ENCODE measurements at places on chromosomes 11 and 22.

- no peaks in the 10 kb centered on the region for H3K4me1 ChIP-seq
- no peak for DNase-seq
- peaks cover 2% of the 10 kb centered on the region for H3K27me3 ChIP-seq
- H3K27ac ChIP-seq = no peak overlapping the region
- H3K36me3 ChIP-seq = no peaks in the 10 kb centered on the region
Observed at GRCh38 chr11:17658211-17658610, 61.2 kb upstream of the MYOD1 start.

DNA sequence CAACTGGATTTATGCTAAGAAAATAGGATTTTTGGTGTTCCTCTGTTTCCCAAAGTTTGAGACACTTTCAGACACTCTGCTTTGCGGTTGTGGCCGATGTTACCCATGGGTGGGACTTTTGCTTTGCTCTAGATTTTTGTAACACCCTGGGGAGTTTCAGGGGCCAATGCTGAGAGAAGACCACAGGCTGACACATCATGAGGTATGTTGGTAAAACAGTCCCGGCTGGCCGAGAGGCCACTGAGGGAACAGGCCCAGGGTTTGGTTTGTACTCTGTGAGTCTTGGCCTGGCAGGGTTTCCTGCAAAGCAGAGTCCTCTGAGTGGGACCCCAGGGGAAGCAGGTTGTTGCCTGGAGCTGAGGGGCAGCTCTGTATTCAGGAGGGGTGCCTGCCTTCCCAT, 78.5 kb upstream of the PITPNB start:
- no peak overlapping the region for H3K4me3 ChIP-seq
- no peaks in the 10 kb centered on the region for H3K36me3 ChIP-seq
- no peak overlapping the region for H3K27ac ChIP-seq
- DNase-seq = no peak

DNA sequence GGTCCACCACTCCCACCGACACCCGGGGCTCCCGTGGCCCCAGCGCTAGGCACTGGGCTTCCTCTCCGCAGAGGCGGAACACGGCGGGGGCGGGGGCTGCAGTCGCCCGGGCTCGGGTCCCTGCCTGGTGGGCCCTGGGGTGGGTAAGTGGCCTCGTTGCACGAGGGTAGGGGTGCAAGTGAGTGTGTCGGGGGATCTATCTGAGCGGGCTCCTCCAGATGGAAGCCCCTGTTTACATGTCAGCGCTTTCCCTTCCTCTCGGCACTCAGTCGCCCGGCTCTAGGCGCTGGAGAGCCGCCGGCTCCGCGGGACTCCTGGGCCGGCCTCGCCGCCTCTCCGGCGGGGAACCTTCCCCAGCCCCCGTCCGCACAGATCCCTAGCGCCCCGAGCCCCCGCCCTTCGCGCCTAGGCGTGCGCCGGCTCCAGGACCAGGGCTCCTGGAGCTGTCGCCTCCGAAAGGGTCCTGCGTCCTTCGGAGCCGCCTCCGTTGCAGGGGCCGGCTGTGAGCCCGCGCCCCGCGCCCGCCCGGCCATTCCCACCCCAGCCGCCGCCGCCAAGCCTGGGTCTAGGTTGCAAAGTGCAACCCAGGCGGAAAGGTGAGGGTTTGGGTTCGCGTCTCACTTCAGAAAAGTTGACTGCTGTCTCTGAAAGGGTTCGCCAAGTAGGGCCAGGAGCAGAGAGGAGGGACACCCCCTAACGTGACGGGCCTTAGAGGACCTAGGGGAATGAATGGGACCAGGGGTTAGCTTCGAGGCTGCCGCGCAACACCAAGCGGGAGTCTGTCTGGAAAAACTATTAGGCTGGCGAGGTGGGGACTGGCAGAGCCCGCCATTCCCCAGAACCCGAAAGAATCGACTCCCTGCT, 978 bp downstream of the FLI1 start:
- H3K4me1 ChIP-seq = peaks cover 67% of the 10 kb centered on the region
- H3K4me3 ChIP-seq = peak overlapping the region; percentile 91
- DNase-seq = no peak
- H3K36me3 ChIP-seq = peaks cover 9% of the 10 kb centered on the region
- no peaks in the 10 kb centered on the region for H3K27me3 ChIP-seq

- no peak overlapping the region for H3K27ac ChIP-seq
- no peak overlapping the region for H3K4me3 ChIP-seq
- H3K27me3 ChIP-seq = no peaks in the 10 kb centered on the region
- no peaks in the 10 kb centered on the region for H3K4me1 ChIP-seq
Observed at GRCh38 chr11:85029964-85030363, 597.2 kb downstream of the DLG2 start.

DNA sequence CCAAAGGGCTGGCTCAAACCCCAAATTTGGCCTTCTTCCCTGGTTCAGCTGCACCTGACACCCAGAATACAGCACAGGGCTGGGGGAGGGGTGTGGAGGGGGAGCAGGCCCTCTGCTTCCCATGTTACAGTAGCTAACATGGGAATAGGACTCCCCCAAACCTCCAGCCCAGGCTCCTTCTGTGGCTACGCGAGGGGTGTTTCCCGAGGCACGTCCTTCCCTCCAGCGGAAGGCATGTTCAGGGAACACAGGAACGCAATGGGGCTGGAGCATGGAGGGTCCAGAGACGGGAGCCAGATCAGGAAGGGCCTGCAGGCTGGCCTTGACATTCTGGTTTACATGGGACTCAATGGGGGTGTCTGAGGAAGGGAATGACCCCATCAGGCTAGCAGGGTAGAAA, 11.8 kb upstream of the IGLL1 start:
- DNase-seq = no peak
- H3K4me3 ChIP-seq = no peak overlapping the region
- H3K36me3 ChIP-seq = no peaks in the 10 kb centered on the region
- H3K27me3 ChIP-seq = no peaks in the 10 kb centered on the region
- H3K27ac ChIP-seq = no peak overlapping the region

GRCh38 chr22:37638391-37639069, 939 bp upstream of the SH3BP1 start:
- peak; percentile 27 for DNase-seq
- no peaks in the 10 kb centered on the region for H3K27me3 ChIP-seq
- H3K27ac ChIP-seq = no peak overlapping the region

GRCh38 chr11:1330473-1330872, 21.0 kb upstream of the TOLLIP start:
- H3K4me1 ChIP-seq = peaks cover 6% of the 10 kb centered on the region
- DNase-seq = no peak
- H3K27ac ChIP-seq = no peak overlapping the region

DNA sequence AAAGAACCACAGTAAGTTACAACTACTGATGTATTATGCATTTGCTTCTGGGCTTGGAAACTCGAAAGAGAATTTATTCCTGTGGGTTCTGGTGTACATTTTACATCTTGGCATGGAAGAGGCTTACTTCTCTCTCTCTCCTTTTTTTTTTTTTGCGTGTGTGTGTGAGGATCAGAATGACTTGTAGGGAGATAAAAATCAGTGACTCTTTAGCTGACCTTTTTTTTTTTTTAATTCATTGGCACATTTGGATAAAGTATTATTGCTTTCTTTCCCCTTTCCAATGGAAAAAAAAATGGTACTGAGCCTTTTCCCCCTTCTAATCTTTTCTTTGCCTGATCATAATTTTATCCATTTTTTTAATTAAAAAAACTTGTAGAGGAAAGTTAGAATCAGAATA, 43.5 kb downstream of the EXT2 start:
- DNase-seq = no peak
- no peaks in the 10 kb centered on the region for H3K36me3 ChIP-seq
- H3K4me3 ChIP-seq = no peak overlapping the region

DNA sequence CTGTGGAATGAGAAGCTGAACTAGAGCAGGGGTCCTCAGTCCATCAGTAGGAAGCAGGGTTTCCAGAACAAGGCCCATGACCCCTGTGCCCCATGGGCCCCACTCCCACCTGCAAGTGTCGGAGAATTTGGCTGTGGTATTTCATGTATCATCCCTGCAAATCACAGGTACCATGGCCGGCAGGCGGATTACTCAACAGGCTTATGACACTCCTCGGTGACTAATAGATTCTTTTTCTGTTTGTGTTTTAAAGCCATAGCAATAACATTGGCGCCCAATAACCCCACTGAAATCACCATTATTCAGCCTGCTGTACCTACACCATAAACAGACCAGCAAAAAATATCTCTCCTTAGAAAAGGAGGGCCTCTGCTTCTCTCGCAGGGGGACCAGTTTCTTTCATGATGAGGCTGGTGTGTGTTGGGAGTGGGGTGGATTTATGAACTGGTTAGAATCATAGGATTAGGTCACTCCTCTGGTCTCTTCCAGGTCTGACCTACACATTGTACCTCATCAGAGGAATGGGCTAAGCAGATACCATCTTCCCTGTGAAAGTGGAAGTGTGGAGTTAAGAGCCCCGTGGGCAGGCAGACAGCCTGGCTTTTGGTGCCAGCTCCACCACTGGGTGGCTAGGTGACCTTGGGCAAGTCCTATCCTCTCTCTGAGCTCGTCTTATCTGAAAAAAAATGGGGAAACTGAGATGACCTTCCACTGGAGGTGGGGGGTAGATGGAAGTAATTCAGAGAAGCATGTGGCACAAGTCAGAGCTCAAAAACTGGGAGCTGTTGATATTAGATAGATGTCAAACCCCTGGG, 60.2 kb upstream of the WNT11 start:
- peaks cover 2% of the 10 kb centered on the region for H3K4me1 ChIP-seq
- DNase-seq = no peak

GRCh38 chr11:65395961-65396530, 9.6 kb downstream of the FRMD8 start:
- no peak for DNase-seq
- H3K36me3 ChIP-seq = no peaks in the 10 kb centered on the region
- no peak overlapping the region for H3K27ac ChIP-seq
- H3K4me1 ChIP-seq = no peaks in the 10 kb centered on the region
- no peak overlapping the region for H3K4me3 ChIP-seq

GRCh38 chr11:57406337-57406904, 16.0 kb upstream of the PRG2 start:
- H3K27ac ChIP-seq = peak overlapping the region; percentile 62
- H3K27me3 ChIP-seq = no peaks in the 10 kb centered on the region
- peaks cover 43% of the 10 kb centered on the region for H3K4me1 ChIP-seq
- H3K36me3 ChIP-seq = peaks cover 19% of the 10 kb centered on the region

GRCh38 chr11:85791409-85791990, 19.4 kb downstream of the SYTL2 start:
- no peaks in the 10 kb centered on the region for H3K27me3 ChIP-seq
- no peak overlapping the region for H3K4me3 ChIP-seq
- H3K27ac ChIP-seq = no peak overlapping the region
- H3K36me3 ChIP-seq = no peaks in the 10 kb centered on the region
- no peak for DNase-seq
- H3K4me1 ChIP-seq = no peaks in the 10 kb centered on the region
